ENCODE measurements at places on chromosomes 16 and 17.

- peaks cover 16% of the 10 kb centered on the region for H3K36me3 ChIP-seq
- DNase-seq = no peak
- H3K27me3 ChIP-seq = no peaks in the 10 kb centered on the region
These were observed 74.3 kb downstream of the PLD6 start for GRCh38 chr17:17131839-17132238.

GRCh38 chr16:50942143-50942542 lies 200.3 kb downstream of the CYLD start:
- no peaks in the 10 kb centered on the region for H3K27me3 ChIP-seq
- H3K4me1 ChIP-seq = no peaks in the 10 kb centered on the region
- no peaks in the 10 kb centered on the region for H3K36me3 ChIP-seq
- DNase-seq = peak; percentile 7
- no peak overlapping the region for H3K4me3 ChIP-seq

DNA sequence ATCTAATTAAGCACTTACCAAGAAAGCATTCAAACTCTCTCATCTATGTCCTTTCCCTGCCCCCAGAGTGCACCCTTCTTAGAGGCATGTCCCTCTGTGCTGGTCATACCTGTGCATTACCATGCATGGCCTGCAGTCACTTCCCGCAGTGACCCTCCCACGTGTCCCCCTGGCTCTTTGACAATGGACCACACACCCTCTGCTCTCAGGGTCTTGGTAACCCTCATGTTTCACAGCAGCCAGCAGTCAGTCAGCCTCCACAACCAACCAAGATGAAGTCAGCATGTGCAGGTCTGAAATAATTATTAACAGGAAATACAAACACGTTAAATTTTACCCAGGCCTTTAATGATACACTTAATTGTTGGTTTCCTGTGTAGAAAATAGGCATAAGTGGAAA lies 10.1 kb downstream of the KRT33A start:
- no peak for DNase-seq
- H3K4me1 ChIP-seq = no peaks in the 10 kb centered on the region
- no peak overlapping the region for H3K4me3 ChIP-seq
- no peaks in the 10 kb centered on the region for H3K27me3 ChIP-seq

DNA sequence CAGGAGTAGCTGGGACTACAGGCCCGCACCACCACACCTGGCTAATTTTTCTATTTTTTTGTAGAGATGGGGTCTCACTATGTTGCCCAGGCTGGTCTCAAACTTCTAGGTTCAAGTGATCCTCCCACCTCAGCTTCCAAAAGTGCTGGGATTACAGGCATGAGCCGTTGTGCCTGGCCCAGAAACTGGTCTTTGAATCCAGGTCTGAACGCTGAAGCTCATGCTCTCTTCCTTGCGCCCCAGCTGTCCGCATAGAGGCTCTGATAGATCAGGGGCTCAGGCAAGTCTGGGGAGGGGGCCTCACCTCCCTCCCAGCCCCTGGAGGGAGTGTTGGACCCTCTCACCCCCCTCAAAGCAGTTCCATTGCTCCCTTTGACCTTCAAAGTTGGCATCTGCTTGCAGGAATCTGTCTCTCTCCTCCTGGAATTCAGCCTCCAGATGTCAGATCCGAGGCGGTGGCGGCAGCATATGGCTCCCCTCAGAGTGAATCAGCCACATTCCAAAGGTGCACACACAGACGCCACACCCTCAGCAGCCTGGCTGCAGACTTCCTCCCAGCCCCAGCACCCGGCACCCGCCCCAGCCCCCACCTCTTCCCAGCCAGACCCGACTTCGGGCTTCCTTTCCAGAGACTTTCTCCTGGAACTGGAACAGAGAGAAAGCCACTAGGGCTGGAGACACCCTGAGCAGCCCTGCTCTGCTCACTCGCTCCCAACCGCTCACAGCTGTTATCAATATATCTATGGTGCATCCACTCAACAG lies 16.9 kb upstream of the GLIS2 start:
- H3K36me3 ChIP-seq = no peaks in the 10 kb centered on the region
- no peak overlapping the region for H3K27ac ChIP-seq
- H3K4me1 ChIP-seq = peaks cover 8% of the 10 kb centered on the region
- no peak overlapping the region for H3K4me3 ChIP-seq
- DNase-seq = no peak

DNA sequence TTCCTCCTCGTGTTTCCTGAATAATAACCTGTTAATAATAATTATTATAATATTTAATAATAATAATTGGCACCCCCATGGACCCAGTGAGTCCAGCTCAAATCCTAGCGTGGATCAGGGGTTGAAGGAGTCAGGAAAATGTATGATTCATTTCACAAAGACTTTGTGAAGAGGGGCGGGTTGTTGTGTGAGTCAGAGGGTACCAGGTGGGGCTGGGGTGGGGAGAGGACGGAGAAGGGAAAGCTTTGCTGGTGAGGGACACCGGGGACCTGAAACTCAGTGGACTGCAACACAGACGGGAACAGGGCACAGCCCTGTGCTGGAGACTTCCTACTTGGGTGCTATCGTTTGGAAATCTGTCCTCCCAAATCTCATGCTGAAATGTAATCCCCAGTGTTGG lies 3.1 kb upstream of the ADORA2B start:
- peaks cover 5% of the 10 kb centered on the region for H3K4me1 ChIP-seq
- H3K27ac ChIP-seq = no peak overlapping the region
- no peak for DNase-seq
- no peak overlapping the region for H3K4me3 ChIP-seq
- no peaks in the 10 kb centered on the region for H3K36me3 ChIP-seq
- peaks cover 18% of the 10 kb centered on the region for H3K27me3 ChIP-seq

GRCh38 chr17:72526769-72527168 lies 405.9 kb downstream of the SOX9 start:
- no peak for DNase-seq
- H3K4me3 ChIP-seq = no peak overlapping the region
- no peaks in the 10 kb centered on the region for H3K4me1 ChIP-seq
- H3K27ac ChIP-seq = no peak overlapping the region
- no peaks in the 10 kb centered on the region for H3K27me3 ChIP-seq

DNA sequence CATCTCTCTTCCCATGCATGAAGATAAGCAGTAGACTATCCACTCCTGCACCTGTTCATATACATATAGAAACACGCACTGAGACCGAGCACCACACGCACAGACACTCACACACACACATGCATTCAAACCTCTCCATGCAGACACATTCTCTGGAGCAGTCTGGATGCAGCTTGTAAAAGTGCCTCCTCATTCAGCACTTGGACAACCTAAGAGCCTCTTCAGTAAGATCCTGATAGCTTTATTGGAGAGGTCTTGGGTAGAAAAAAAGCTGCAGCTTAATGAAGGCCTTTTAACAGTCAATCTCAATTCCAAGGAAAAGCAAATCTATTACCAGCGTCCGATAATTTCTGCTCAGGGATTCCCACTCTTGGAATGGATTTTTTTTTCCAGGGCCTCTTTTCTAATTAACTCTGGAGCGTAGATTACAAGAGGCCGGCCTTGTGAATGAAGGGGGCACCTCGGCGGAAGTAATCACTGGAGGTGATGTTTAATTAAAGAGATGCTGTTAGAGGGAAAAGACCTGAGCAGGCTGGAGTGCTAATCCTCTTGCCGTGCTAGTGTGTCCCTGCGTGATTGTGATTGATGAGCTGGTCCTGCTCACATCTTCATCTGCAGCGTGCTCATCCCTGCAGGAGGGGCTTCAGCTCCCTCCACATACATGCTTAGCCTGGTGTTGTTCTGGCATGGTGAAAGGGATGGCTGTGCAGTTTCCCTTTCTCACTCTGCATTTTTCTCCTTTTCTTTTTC lies 155.1 kb downstream of the RBFOX1 start:
- DNase-seq = no peak
- H3K4me3 ChIP-seq = no peak overlapping the region
- H3K36me3 ChIP-seq = no peaks in the 10 kb centered on the region
- no peaks in the 10 kb centered on the region for H3K4me1 ChIP-seq
- H3K27ac ChIP-seq = no peak overlapping the region

- no peak for DNase-seq
- no peaks in the 10 kb centered on the region for H3K36me3 ChIP-seq
- H3K4me3 ChIP-seq = no peak overlapping the region
- no peaks in the 10 kb centered on the region for H3K4me1 ChIP-seq
These were observed 14.8 kb upstream of the GRIN2A start for GRCh38 chr16:10196999-10197398.

DNA sequence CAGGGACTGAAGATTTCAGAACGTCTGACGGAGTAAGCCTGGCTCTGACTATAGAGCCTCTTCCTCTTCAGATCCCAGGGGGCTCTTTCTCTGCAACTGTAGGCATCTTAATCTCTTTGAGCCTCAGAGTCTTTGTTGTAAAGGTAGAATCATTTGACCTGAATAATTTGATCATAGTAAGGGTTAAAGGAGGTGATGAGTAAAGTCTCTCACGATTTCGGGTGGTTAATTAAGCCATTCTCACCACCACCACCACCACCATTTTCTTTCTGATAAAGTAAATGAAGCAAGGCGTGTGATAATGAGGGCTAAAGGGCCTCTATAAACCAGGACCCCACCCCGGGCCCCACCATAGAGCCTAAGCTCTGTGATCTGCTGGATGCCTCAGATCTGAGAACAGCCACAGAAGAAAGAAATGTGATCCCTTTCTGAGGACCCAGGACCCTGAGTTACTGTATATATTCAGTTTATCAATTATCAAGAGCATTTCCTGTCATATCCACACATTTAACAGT lies 33.0 kb upstream of the ADAMTS18 start:
- H3K4me1 ChIP-seq = no peaks in the 10 kb centered on the region
- DNase-seq = no peak
- H3K27ac ChIP-seq = no peak overlapping the region

DNA sequence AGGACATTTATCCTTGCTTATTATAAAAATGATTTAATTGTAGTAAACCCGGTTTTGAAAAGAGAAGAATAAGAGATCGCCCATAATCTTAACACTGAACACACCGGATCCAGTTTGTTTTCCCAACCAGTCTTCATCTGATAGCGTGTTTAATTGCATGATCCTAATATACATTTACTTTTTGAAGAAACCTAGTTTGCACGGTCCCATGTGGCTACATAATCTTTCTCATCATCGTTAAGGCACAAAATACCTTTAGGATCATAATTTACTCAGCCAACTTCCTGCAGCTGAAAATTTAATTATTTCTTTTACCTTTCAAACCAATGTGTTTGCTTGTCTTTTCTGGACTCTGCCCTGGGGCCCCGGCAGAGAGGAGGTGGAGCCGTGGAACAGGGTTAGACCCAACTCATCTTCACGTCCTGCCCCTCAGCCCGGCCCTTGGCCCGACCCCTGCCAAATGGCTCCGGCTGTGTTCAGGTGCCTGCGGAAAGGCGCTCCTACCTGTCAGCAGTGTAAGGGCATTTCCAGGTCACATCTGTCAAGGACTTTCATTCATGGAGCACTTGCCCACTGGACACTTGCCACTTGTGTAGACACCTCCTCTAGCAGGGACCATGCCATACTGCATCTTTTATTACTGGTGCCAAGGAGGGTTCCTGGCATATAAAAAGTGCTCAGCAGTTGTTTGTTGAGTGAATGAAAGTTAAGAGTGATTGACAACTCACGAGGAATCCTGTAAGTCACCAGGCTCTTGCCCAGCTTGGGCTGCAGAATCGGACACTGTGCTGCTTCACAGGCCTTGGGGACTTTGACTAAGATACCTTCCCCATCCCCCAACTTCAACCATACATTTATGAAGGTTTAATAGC lies 28.6 kb downstream of the SMARCE1 start:
- no peak overlapping the region for H3K27ac ChIP-seq
- no peaks in the 10 kb centered on the region for H3K27me3 ChIP-seq
- no peak overlapping the region for H3K4me3 ChIP-seq
- no peak for DNase-seq
- no peaks in the 10 kb centered on the region for H3K36me3 ChIP-seq
- 0 out of 2 replicates have a peak, but pooled peaks cover 1% of the 10 kb centered on the region for H3K4me1 ChIP-seq

DNA sequence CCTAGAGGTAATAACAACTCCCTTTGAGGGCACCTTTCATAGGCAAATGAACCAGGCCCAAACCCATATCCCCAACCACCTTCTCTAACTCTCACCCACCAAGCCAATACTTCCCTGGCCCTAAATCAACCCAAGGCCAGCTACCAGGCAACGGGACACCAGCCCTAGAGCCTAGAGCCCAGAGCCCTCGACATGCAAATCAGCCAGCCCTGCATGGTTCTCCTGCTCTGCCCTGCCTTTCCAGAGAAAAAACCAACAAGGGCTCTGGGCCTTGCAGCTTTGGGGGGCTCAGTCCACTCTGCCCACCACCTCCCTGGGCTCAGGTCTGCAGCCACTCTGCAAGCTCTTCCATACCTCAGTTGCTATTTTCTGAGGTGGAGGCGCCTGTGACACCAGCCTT lies 55.0 kb downstream of the PITPNM3 start:
- H3K27me3 ChIP-seq = no peaks in the 10 kb centered on the region
- H3K27ac ChIP-seq = no peak overlapping the region
- DNase-seq = no peak
- no peaks in the 10 kb centered on the region for H3K36me3 ChIP-seq
- H3K4me1 ChIP-seq = peaks cover 10% of the 10 kb centered on the region
- no peak overlapping the region for H3K4me3 ChIP-seq

GRCh38 chr16:58563235-58563634 lies 47.9 kb downstream of the SETD6 start:
- no peak overlapping the region for H3K27ac ChIP-seq
- DNase-seq = no peak
- H3K4me1 ChIP-seq = no peaks in the 10 kb centered on the region
- H3K27me3 ChIP-seq = no peaks in the 10 kb centered on the region
- H3K36me3 ChIP-seq = peaks cover 13% of the 10 kb centered on the region
- H3K4me3 ChIP-seq = no peak overlapping the region

Measured in iPS DF 6.9 (cell line).